ENCODE measurements at places on chromosomes 6 and 20.

DNA sequence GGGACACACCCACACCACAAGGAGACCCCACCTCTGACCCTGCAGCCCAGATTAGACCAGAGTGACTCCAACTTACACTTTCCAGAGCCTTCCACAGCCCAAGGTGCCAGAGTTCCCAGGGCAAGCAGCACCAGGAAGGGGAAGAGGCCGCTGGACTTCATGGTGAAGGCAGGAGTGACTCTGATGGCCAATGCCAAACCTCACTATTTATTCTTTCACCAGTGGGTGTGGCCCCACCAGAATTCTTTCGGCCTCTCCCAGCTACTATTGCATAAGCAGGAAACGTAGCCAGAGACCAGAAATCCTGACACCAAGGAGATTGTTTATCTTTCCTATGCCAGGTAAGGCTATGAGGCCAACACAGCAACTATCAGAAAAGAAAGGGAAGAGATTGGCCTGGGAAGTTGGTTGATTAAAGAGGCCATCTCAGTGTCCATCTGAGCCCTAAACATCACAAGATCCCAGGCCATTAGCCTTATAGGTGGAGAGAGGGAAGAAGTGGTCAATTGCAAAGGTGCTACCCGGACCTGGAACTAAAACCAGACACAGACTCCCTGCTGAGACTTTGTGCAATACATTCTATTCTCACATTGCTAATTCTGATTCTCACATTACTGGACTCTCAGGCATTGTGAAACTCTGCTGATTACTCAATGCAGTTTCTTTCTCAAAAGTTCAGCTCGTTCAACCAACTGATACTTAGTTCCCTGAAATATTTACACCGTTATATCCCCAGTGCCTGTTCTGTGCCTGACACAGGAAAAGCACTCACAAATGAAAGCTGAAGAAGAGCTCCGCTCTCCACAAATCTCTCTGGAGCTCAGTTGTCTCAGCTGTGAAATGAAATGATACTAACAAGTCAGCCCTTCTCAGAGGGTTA lies at the start of gene SLPI:
TSS of gene SLPI (minus strand) at position 182 of the 880 bp plus-strand sequence. CDS start at position 161, 21 bp downstream.
- peak; percentile 3 for DNase-seq

- DNase-seq, result no peak
These were observed 89.4 kb downstream of the C6orf118 start for GRCh38 chr6:165220045-165220444.

DNA sequence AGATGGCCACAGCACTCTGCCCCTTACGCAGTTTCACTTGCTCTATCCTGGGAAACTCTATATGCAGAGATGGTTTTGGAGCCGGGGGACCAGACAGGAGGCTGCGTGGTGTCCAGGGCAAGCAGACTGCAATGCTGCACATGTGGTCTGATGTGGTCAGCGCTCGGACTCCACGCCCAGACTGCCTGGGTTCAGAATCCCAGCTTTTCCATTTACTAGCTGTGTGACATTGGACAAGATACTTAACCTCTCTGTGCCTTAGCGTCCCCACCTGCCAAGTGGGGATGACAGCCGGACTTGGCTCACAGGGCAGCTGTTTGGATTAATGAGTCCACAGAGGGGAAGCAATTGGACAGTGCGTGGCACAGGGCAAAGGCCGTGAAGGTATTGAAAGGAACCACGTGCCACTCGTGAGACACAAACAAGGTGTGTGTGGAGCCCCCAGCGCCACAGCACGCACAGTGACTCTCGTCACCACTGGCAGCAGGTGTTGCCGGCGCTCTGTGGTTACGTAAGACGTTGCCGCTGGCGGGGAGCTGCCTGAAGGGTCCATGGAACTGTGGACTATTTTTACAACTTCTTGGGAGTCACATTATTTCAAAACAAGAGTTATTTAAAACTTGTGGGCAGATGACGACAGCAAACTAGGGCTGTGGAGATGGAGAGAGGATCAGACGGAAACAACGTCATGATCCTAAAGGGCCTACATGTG lies 201.4 kb downstream of the PREX1 start:
- peak; percentile 54 for DNase-seq

DNA sequence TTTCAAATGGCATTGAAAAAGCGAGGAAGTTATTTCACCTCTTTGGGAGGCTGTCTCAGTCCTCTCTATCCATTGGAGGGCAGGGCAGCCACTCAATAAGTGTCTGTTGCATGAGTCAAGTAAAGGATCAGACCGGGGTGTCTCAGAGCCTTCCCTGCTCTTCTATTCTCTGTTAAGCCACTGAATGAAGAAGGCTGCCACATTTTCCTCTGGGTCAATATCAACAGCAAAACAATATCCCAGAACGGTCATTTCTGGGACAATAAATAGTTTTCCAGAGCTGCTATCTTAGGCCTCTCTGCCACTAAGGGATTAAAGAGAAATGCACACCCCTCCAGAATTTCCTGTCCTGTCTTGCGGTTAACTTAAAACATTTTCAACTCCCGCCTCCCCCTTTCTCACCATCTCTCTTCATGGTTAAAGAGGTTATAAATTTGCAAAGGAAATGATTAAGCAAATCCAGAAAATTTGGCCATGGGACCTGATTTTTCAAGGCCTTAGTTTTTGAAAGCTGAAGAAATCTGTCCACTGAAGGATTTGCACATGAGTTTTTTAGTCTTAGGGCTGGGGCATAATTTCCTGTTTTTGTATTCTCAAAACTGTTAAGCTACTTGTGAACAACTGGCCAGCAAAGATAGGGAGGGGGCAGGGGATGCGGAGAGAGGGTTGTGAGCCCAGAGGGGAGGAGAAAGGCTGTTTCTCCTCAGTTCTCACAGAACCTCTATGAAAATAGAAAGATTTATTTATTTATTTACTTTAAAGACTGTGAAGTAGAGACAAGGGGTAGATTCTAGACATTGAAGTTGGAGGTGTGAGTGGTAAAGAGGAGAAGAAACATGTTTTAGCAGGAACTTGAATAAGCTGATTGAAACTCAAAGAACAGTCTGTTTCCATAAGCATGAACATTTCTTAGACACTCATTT lies 135.7 kb downstream of the BCAS1 start:
- peak; percentile 74 for DNase-seq

- no peak for DNase-seq
These were observed 119.4 kb upstream of the ARMC2 start for GRCh38 chr6:108728826-108729225.

GRCh38 chr6:40956936-40957335 lies 82.1 kb downstream of the UNC5CL start:
- peak; percentile 37 for DNase-seq

DNA sequence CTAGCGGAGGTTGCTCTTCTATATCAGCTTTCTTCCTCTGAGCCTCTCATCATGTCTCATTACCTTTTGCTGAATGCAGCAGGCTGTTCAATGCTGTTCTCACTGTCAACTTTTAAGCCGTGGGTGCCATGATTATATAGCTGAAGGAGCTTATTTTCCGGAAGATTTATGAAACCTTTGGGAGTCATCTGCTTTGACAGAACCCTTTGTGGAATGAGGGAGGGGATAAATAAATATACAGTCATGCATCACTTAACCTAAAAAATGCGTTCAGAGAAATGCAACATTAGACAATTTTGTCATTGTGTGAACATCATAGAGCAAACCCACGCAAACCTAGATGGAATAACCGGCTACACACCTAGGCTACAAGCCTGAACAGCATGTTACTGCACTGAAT lies 102.2 kb upstream of the AKAP12 start:
- peak; percentile 14 for DNase-seq

GRCh38 chr6:89034586-89035251 lies 45.8 kb upstream of the PNRC1 start:
- peak; percentile 53 for DNase-seq

- no peak for DNase-seq
These were observed 3.4 kb upstream of the RSPO4 start for GRCh38 chr20:1005452-1006027.

DNA sequence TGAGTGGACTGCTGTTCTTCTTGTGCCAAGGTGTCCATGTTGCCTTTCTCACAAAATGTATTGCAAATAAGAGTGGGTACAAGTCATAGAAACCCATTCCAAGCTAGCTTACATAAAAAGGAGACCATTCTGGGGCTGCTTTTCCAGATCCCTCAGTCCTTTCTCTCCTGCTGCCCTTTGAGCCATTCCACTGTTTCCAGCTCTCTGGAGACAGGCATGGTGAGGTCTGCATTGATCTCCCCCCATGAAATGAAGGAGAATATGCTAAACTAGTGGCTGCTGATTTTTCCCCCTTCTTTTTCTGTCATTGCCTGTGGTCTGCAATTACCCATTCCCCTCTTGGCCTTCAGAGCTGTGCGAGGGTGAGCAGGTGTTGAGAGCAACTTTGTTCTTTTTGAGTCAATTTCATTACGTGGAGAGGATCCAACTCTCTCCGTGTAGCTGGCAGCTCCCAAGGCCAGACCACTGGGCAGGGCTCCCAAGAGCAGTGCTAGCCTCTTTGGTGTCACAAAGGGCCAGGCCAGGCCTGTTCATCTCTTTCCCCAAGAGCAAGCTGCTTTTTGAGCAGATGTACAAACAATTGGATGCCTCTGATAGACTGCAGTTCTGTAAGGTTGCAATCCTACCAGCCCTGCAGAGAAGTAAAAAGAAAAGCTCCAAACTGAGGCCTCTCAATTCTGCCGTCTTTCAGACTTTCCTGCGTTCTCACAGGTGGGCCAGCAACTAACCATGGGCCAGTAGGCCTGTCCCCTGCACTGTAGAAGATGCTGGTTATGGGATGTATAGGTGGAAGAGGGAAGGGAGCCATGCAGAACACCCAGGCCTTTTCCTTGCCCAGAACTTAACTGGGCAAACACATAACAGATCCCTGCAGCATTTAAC lies 96.1 kb upstream of the ARMC2 start:
- DNase-seq, result no peak

Measured in fibroblast of skin of left quadriceps (primary cell).